Glutamatergic neuron (in vitro differentiated cells): ENCODE measurements at places on chromosomes 16 and 17. TPM values are rescaled to one million over a fixed set of nuclear protein-coding genes. Genes with fewer than 3 reads are reported as not detected.

DNA sequence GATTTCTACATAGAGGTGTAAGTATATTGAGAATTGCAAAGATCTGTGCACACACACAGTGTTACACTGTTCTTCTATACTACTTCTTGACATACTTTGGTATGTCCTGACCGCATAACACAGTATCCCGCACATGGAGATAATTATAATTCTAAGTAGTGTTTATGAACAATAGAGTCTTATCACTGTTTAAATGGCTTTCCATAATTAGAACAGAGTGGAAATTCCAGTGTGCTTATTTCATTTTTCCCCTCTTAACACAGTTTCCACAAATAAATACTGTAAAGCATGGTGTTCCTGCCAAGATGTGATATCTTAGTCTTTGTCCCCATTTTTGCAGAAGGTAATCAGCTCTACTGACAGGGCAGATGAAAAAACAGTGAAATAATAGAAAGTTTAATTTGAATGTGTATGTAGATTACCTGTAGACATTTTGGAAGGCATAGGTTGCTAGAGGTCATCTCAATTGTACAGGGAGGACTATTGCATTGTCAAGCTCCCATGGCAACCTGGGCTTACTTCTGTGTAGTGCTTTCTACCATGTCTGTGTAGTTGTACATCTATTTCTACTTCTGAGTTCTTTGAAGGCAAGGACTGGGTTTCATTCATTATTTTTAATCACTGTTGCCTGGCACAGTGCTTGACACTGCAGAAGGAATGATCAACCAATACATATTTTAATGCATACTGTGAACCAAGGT, 10.1 kb upstream of the KRT28 start:
- H3K4me3 ChIP-seq = no peak overlapping the region
- peaks cover 4% of the 10 kb centered on the region for H3K36me3 ChIP-seq
- DNase-seq = no peak
- H3K4me1 ChIP-seq = no peaks in the 10 kb centered on the region
- peaks cover under 1% of the 10 kb centered on the region for H3K27me3 ChIP-seq
- no peak overlapping the region for H3K27ac ChIP-seq

DNA sequence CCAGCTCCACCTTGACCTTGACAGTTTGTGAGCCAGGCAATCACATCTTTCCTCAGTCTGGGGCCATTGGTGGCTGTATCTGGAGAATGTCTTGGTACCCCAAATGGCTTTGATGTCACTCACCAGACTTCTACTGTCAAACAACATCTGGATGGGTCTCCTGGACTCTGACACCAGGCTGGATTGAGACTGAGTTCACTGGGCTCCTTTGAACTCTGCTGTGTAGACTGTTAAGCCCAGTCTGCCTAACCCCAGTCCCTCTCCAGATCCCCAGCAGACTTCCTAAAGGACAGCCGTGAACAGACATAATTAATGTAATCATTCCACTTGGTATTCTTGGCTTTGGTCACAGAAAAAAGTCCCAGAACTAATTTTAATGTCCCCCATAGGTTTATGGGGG, 84.1 kb upstream of the KIFC3 start:
- peaks cover 10% of the 10 kb centered on the region for H3K27me3 ChIP-seq
- no peak for DNase-seq
- peaks cover 4% of the 10 kb centered on the region for H3K4me1 ChIP-seq
- H3K27ac ChIP-seq = no peak overlapping the region

- H3K4me3 ChIP-seq = peak overlapping the region; percentile 92
- peaks cover 32% of the 10 kb centered on the region for H3K4me1 ChIP-seq
- H3K27me3 ChIP-seq = peaks cover 6% of the 10 kb centered on the region
- no peak for DNase-seq
- no peak overlapping the region for H3K27ac ChIP-seq
- no peaks in the 10 kb centered on the region for H3K36me3 ChIP-seq
These were observed 2.2 kb downstream of the GSPT1 start for GRCh38 chr16:11913425-11914079.

TP53TG3B gene
- total RNA-seq = not detected

PIPOX gene
- total RNA-seq = 1.4 TPM

C1QTNF8 gene
- not detected for total RNA-seq

DNA sequence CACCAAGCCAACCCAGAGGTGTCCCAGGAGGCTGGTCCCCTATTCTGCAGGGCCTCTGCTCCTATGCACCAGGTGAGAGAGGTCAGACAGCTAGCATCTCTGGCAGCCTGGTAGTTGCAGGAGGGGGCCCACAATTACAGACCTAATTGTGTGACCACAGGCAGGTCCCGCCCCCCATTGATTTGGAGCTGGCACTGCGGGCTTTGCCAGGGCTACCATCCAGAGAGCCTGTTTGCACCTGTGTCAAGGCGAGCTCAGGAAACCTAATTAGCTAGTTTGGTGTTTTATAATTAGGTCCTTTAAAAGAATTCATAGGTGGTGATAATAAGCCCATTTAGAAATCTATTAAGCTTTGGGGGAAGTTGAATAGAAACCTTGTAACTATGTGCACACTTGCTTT, 90.2 kb downstream of the MRM1 start:
- H3K36me3 ChIP-seq = no peaks in the 10 kb centered on the region
- no peak for DNase-seq
- no peak overlapping the region for H3K4me3 ChIP-seq

KRTAP4-9 gene
- not detected for total RNA-seq
